Hematopoietic multipotent progenitor cell treated with erythropoietin and hydrocortisone succinate and interleukin-3 and kit ligand, for 15 days (in vitro differentiated cells): ENCODE measurements at places on chromosomes 11 and 22.

DNA sequence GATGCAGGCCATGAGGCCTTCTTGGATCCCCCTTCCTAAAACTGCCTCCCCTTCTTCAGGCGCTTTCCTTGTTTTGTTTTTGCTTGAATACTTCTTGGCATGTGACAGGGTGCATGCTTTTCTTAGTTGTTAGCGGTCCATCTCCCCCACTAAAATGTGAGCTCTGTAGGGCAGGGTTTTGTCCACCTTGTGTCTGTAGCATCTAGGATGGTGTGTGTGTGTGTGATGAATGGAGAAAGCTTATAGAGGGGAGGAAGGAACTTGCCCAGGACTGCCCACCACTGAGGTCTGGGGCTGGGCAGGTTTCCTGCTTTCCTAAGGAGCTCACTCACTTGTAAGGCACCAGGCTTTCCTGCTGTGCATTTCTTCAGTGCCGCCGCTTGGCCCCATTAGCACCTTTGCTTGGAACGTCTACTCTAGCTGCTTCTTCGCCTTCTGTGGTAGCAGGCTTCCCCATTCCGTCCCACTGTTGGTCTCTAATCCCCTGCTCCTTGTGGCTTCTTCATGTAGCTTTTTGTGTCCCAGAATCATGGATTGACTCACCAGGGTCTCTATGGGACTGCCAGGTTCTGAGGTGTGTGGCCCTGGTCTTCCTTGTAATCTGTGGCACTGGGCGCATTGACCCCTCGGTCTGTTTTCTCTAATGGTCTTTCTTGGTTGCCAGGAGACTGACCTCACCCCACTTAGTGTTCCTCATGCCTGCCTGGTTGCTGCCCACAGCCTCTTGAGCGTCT is 3.3 kb downstream of the DGCR8 start:
- DNase-seq, result no peak

DNA sequence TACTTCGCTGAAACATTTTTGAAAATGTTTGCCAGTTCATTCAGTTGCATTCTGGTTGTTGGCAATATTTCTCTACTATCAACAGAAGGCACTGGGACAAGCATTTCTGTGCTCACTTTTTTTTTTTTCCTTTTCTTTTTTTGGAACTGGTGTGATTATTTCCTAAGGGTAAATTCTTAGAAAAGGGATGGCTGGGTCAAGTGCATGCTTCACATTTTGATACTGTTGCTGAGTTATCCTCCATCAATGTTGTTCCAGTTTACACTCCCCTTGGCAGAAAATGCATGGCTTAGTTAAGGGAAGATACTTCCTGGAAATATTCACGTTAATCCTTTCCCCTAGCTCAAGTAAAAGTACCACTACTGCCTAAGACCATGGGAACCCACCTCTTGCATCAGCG is 81.8 kb downstream of the OSBP2 start:
- DNase-seq, result no peak

DNA sequence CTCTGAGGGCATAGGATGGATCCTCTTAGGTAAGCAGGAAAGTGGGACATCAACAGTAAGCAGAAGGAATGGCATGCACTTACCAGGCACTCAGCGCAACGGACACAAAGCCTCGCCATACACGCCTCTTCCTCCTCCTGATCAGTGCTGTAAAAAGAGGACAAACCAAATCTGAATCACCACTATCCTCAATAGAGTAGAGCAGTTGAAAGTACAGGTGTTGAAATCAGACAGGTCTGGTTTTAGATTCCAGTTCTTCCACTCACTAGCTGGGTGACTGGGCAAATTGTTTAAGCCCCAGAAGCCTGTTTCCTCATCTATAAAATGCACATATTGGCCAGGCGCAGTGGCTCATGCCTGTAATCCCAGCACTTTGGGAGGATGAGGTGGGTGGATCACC is 8.6 kb upstream of the JAML start:
- no peak for DNase-seq

GRCh38 chr11:102188488-102188887 is 78.2 kb downstream of the YAP1 start:
- DNase-seq, result no peak

DNA sequence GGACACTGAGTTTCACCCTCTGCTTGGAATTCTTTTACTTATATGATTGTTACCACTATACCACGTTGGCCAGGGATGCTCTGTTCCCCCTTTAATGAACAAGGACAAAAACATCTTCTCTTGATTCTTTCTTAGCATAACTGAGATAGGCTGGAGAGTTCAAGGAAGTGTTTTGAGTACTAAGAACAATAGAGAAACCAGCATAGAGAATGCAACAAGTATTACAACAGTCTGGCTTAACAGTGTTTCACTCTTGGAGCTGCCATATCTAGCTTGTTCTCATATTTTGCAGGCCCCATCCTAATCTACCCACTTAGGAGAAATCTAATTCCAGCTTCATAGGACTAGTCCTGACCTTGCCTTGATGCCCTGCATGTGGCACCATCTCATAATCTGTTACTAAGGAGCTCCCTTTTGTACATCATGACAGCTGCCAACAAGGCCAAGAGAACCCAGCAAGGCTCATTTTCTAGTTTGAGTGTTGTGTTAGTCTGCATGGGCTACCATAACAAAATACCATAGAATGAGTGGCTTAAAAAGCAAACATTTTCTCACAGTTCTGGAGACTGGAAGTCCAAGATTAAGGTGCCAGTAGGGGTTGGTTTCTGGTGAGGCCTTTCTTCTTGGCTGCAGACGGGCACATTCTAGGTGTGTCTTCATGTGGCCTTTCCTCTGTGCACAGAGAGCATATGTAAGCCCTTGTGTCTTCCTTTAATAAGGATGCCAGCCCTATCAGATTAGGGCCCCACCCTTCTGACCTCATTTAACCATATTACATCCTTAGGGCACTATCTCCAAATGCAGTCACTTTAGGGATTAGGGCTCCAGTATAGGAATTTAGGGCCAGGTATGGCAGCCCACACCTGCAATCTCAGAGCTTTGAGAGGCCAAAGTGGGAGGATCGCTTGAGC is 37.8 kb downstream of the PACS1 start:
- no peak for DNase-seq

DNA sequence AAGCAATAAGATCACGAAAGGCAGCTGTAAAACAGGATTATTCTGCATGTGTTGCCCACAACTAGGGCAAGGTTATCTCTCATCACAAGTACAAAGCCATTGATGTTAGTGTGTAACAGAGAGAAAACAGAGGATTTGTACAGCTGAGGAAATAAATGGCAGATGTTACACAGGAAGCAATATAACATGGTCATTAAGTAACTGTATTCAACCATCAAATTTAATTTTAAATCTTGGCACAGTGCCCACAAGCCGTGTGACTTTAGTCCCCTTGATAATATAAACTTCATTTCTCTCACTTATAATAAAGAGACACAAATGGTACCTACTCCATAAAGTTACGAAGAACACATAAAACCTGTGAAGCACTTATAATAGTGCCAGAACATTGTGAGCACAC is 17.3 kb downstream of the OR51E2 start:
- no peak for DNase-seq

DNA sequence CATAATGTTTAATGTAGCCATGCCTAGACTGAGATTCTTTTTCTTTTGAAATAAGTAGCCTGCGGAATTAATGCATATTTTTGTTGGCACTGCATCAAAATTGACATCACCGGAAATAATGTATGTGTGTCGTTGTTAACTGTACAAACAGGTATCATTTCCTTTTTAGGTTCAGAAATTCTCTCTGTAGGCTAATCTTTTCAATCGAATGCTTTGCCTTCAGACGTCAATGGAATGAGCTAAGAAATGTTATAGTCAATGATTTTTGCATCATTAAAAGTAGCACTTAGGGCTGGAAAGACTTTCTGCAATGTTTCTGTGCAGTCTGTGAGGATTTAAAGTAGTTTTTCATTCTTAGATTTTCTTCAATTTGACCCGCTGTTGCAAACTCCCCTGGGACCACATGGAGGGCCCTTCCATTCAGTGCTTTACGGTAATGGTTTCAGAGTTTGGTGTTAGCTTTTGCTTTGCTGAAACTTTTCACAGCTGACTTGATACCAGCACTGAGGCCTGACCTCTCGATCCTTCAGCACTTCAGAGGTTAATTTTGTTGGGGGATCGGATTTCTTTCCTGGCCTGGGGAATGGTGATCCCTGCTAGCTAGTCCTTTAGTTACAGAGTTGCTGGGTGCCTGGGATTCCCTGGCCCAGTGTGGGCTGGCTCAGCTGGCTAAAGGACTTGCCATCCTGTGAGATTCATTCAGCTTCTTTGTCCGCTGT is 137.8 kb downstream of the DBX1 start:
- DNase-seq, result no peak

DNA sequence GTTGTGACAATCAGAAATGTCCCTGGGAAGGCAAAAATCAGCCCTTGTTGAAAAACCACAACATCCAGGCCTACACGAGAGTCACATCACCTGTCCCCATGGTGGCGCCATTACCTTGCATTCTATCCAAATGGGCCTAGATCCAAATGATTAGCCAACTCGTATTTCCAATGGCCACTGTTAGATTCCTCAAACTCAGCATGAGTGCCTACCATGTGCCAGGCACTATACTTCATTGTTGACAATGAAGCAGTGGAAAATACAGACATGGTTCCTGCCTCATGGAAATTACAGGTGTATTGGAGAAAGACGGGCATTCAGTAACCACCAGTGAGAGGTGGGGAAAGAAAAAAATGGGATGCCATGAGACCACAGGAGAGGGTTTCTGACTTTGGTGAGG is 29.8 kb upstream of the CREB3L1 start:
- peak; percentile 70 for DNase-seq

GRCh38 chr11:331358-332060 is 10.8 kb upstream of the IFITM3 start:
- DNase-seq, result no peak

DNA sequence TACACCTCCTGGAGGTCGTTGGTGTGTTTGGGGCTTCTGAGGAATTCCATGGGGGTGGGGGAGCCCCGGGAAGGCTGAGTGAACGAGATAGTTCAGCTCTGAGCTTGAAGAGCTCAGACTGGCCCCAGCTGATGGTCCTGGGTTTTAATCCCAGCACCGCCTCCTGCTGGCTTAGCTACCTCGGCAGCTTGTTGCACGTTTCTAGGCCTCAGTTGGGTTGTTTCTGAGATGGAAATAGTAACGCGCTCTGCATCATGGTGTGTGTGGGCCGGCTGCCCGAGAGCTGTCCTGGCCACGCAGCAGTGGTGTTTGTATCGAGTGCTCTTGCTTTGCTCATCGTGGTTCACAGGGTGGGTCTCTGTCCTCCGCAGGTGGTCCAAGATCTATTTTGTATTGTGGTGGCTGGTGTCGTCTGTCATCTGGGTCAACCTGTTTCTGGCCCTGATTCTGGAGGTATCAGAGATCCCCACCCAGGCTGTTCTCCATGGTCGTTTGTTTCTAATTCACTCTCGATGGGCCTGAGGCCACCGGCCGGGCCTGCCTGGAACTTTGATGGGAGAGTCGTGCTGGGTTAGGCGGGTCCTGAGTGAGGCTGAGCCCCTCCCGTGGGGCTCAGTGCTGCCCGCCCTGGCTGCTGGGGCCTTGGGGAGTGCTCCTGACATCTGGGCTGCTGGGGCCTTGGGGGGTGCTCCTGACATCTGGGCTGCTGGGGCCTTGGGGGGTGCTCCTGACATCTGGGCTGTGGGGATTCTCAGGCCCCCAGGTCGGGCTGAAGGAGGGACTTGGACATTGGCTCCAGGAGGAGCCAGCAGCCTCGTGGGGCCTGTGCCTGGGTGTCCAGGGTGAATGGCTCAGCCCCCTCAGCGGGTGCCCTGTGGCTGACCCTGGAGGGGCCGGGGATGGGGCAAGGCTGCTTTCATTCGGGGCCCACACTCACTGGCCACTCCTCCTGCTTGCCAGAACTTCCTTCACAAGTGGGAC is 37.7 kb downstream of the TPCN2 start:
- no peak for DNase-seq
